GM23248 (cell line): ENCODE measurements at places on chromosomes 3 and 15.

DNA sequence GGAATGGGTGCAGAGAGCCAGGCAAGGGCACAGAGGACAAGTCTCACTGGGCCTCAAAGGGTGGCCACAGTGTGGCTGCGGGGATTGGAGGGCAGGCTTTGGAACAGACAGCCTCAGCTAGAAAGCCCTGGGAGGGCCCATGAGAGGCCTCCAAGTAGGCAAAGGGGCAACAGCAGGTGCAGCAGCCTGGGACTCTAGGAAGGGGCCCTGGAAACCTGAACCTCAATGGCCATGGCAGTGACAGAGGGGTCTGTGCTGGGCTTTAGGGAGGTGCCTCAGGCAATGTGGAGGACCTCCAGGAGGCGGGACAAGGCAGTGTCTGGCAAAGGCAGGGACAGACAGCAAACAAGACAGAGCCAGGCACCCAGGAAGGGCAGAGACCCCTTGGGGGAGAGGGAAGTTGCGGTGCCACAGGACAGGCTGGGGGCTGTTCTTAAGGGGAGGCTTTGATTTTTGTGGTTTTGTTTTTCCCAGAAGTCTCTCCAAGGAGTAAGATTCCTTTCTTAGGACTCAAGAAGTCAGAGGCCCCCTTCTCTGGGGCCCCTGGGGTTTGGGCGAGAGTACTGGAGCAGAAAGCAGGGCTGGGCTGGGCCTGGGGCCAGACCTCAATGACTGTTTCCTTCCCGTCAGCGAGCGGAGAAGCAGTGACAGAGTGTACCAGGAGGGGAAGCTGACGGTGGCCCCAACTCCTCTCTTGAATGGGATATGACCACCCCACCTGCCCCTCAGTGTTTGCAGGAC lies 9.7 kb downstream of the STOML1 start:
- DNase-seq, result peak; percentile 96

DNA sequence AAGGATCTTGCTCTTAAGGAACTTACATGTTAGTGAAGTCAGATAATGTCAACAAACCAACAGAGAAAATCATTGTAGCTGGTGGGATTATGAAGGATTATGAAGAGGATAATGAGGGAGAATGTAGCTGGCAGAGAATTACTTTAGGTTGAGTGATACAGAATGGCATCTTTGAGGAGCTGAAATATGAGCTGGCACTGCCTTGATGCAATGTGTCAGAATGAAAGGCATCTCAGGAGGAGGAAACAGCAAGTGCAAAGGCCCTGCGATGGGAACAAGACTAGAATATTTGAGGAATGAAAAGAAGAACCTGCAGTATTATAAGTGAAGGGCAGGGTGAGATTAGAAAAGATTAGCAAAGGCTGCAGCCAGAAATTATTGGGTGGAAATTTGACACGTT lies 237.2 kb upstream of the ADAMTS9 start:
- no peak for DNase-seq

GRCh38 chr3:94234177-94234788 lies 171.4 kb downstream of the NSUN3 start:
- peak; percentile 61 for DNase-seq

- peak; percentile 81 for DNase-seq
These were observed 285.1 kb upstream of the MANF start for GRCh38 chr3:51099794-51100535.

GRCh38 chr3:30186741-30187219 lies 419.6 kb upstream of the TGFBR2 start:
- DNase-seq, result no peak

DNA sequence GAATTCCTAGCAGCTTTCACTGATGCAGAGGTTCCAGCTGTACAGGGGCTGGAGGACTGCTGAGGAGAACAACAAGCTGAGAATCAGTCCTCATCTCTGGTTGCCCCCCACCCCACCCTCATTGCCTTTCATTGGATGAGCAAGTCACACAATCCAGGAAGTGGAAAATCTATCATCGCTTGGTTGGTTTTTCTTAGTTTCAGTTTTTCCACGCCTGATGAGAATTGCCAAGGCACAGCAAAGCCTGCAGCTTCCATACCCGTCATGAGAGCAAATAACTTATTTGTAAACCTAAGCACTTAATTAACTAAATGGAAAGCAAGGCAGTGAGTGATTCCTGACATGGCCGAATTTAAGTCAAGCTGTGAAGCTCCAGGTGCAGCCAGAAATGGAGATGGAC lies 21.4 kb upstream of the LIPC start:
- DNase-seq, result peak; percentile 69

DNA sequence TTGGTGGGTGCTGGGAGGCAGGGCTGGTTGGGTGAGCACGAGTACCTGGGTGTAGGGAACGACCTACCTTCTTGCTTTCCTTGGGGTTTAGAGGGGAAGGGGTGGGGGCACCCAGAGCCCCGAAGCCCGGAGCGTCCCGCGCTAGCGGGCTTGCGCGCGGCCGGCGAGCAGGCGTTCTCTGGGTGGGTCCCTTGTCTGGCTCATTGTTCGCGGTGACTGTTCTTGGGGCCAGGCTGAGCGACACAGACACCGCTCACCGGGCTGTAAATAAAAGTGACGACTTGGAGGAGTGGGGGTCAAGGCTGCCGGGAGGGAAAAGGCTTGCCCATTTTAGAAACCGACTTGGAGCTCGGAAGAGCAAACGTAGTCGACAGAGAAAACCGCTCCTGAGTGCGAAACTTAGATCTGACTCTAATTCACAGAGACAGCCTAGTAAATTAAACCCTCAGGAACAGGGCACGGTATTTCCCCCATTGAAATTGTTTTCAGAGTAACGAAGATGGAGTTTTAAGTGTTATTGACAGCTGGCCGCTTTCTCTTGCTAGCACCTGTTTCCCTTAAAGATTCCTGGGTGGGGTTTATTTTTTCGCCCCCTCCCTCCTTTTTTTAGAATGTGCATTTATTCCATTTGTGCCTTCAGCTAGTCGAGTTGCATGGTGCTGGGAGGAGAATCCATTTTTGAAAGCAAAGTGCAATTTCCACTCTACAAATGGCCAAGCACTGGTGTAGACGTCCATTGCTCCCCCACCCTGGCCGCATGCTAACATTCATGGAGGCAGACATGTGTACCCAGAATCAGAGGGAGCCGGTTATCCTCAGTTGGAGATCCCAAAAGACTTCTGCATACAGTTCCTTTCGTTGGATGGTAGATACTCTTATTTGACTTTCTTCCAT lies 532.1 kb upstream of the SEMA6D start:
- no peak for DNase-seq

DNA sequence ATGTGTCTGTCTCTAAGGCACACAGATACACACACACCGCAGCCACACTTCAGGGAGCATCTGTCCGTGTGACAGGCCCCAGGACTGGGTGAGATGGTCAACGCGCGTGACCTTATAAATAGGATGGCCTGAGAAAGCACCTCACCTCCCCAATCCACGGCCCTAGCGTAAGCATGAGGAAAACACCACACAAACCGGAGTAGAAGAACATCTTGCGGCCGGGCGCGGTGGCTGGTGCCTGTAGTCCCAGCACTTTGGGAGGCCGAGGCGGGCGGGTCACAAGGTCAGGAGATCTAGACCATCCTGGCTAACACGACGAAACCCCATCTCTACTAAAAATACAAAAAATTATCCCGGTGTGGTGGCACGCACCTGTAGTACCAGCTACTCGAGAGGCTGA lies 1.6 kb downstream of the NIPA1 start:
- no peak for DNase-seq

- peak; percentile 8 for DNase-seq
These were observed 10.7 kb downstream of the CHST14 start for GRCh38 chr15:40481341-40482074.

- DNase-seq, result no peak
These were observed 32.4 kb upstream of the HES1 start for GRCh38 chr3:194103505-194103904.

GRCh38 chr15:58053315-58054153 lies 12.0 kb downstream of the ALDH1A2 start:
- DNase-seq, result no peak

DNA sequence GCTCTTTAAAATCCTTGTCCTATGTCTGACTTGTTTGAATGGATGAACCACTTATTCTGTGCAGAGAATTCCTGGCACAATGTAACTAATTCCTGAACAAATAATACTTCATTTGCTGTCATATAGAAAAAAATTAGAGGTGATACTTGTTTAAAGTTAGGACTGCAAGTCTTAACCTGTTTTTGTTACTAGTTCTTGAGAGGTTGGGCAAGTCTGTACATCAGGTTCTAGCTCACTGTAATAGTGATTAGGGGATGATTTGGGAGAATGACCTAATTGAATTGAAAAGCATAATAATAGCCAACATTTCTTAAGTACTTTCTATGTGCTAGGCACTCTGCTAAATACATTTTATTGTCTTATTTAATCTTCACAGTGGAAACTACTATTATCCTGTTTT lies 49.3 kb downstream of the GMPS start:
- no peak for DNase-seq

- DNase-seq, result peak; percentile 47
These were observed 436.0 kb upstream of the THBS1 start for GRCh38 chr15:39144613-39145499.

GRCh38 chr3:129121016-129121791 lies 400 bp downstream of the RAB43 start:
- DNase-seq, result peak; percentile 72
